Skin of body (tissue), 3 donors: ENCODE measurements at places on chromosomes 5 and 9. TPM values are rescaled to one million over a fixed set of nuclear protein-coding genes. Genes with fewer than 3 reads are reported as not detected.

The NUTM2G gene
- total RNA-seq: not detected

The SOWAHA gene
- total RNA-seq: 0.10 TPM

The DNAI1 gene
- 0.20 TPM for total RNA-seq

The EIF4EBP3 gene
- total RNA-seq: 1.3 TPM

The HRCT1 gene
- not detected for total RNA-seq

The C5orf34 gene
- total RNA-seq: 5.1 TPM

The ARSK gene
- 7.2 TPM for total RNA-seq

The FCN2 gene
- 0.39 TPM for total RNA-seq

The CCIN gene
- 0.89 TPM for total RNA-seq

The RAI14 gene
- 44.7 TPM for total RNA-seq

The HCN1 gene
- total RNA-seq: 0.59 TPM

The JAKMIP2 gene
- 0.49 TPM for total RNA-seq

The IFNA17 gene
- not detected for total RNA-seq

The ADAMTSL2 gene
- 1.5 TPM for total RNA-seq

DNA sequence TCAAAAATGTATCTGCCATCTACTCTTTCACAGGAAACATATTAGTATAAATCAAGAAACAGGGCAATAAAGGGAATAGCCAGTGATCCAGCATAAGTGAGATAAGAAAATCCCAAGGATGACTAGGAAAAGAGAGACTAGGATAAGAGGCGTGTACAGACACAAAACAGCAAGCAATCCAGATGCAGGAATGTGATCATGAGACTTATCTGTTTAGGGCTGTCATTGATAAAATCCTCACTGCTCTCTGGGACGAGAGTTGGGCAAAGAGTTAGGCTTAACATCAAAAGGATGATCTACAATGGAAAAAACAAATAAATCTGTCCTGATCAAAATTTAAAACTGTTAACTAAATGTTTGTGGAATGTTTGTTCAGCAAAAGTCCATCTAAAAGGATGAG is 1156.8 kb upstream of the C9orf72 start:
- no peak for DNase-seq

DNA sequence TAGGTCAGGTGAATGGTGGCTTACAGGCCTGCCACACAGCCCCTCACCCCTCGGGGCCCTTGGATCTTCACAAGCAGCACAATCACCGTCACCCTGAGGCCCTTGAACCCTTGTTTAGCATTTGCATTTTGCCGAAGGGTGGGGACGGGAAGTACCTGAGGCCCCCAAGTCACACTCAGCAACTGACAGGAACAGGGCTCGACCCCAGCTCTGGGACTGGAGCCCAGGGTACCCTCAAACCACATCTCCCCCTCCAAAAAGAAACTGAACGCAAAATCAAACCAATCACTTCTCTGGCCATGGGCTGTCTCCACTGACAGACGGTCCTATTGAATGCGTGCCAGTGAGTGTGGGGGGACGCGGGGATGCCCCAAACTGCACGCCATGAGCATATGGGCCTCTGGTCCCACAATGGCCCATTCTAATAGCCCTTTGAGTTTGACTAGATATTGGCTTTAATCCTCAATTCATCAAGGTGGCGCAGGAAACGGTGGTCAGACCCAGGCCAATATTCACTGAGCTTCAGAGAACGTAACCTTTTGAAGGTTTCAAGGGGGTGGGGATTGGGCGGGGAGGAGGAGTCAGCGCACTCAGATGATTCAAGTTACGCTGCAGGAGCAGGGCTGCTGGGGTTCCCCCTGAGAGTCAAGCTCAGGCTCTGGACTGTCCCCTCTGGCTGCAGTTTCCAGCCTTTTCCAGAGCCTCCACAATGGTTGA is 176.0 kb downstream of the DAB2IP start:
- DNase-seq: no peak

DNA sequence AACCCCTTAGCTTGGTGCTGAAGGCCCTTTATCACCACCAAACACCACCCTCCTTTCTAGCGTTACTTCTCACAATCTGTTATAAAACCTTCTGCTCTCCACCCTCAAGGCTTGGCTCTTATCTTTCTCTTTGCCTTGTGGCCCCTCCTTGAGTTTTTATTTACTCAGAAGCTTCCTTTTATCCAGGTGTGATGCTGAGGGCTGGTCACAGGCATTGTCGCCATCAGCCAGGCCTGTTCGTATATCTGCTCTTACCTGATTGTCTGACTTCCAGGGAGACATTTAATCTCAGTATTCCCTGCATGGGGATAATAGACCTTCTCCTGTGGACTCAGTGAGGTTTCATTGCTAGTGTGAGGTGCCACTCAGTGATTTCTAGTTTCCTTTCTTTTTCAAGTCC is 34.2 kb downstream of the MEGF10 start:
- no peak for DNase-seq

- no peak for DNase-seq
Measured at GRCh38 chr9:81370650-81371049, 318.7 kb downstream of the TLE1 start.

GRCh38 chr5:143001764-143002351 is 231.7 kb downstream of the ARHGAP26 start:
- no peak for DNase-seq

DNA sequence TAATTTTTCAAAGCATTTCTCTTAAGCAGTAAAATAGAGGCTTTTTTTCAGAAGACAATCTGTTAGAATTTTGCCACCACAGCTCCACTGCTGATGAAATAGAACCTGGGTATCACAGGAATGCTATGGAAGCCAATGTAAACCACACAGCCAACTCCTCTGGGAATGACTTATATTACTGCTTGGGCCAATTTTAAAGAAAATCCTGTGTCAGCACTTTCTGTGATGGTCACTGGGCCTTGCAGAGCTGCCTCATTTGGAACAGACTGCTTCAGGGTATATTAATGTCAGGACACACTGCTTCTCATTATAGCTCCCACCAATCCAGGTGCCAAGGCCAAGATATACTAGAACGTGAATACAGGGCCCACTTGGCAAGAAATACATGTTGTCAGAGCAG is 144.1 kb upstream of the ACTBL2 start:
- no peak for DNase-seq

- DNase-seq: no peak
Measured at GRCh38 chr5:135705141-135705631, 126.4 kb upstream of the CXCL14 start.

GRCh38 chr5:10564838-10565784 is 1.2 kb downstream of the ANKRD33B start:
- DNase-seq: no peak

DNA sequence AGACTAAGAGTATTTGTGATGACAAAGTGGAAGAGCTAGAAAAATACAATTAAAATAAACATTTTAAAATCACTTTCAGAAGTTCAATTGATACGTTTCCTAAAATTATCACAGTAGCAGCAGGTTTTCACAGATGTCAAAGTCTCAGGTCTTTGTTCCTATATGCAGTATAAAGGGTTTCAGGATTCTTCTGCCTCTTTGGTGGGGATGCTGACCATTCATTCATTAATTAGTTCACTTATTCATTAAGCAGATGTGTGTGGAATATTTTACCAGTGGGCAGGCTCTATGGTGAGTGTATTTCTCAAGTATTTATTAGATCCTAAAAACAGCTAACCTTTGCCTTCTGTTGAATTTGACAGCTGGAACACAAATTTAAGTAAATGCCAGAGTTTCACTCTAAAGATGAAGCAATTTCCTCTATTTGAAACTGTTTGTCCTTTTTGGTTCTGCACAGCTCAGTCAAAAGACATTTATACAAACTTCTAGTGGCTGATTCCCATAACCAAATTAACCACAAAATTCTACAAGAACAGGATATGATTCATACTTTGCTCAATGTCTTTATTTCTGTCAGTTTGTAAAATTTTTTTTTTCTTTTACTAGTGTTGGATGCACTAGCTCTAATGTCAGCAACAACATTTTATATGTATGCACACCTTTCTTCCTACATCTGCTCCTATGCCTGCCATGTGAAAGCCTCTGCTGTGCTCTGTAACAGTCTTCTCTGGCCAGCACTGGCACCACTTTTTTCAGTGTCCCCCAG is 75.9 kb upstream of the PRR16 start:
- DNase-seq: no peak

DNA sequence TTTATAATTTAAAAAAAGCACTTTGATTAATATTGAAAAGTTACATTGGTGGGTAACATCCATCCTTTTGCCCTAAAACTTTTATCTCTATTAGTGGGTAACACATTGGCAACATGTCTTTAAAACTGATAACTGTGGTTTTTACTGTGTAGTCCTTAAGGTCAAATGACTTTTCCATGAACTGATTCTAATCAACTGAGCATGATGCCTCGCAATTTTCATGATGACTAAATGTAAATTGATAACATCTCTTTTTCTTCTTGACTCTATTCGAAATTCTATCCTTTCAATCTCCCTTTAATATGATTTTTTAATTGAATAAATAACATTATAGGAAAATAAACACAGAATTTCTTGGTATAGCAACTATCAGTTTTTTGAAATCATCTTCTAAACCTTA is 6.3 kb upstream of the IL5 start:
- no peak for DNase-seq

DNA sequence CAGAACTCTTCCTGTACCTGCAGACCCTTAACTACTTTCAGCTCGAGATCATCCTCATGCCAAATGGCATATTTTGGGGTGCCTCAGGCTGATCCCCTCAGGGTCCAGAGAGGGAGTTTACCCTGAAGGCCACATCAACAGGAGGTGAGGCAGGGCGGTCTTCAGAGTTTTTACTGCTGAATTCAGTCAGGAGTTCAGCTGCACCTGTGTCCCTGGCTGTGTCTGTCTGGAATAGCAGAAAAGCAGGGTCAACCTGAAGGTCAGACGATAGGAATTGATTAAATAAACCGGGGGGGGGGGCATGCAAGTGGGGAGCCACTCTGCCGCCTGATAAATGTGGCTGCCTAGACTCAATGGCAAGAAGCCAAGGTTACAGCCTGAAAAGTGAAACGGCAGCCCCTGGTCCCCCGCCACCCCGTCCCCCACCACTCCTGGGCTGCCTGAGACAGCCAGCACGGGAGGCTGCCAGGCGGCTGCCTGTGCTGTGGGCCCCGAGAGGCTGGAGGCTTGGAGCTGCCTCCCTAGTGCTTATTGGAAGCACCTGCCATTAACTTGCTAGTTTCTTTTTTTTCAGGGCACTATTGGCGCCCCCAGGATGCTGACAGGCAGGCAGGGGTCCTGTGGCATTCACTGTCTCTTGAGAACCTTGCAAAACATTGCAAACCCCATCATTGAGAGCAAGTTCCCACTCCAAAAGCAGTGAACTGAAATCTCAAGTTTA is 182.7 kb upstream of the PPP1R26 start:
- DNase-seq: no peak

DNA sequence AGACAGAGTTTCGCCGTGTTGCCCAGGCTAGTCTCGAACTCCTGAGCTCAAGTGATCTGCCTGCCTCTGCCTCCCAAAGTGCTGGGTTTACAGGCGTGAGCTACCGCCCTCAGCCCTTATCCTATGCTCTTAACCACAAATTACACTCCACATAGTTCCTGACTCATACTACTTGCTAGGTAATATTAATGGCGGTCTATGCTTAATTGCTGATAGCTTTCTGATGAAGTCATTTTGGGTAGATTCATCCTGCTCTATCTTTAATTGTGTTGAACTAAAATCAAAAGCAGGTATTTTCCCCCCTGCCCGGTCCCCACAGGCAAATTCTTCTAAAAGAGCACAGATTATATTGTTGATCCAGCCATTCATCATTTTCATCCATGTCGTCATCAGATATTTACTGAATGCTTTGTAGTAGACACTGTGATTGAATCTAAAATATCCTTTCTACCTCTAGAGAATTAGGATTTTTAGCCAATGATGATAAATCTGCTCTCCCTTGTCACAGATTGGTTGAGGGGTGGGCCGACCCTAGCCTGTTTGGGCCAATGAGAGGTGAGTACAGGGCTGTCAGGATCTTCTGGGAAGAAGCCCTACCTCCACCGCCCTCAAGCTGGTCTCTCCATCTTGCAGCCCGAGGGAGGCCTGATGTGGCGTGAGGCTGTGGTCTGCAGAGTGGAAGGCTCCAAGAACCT is 144.8 kb downstream of the NR3C1 start:
- DNase-seq: no peak

DNA sequence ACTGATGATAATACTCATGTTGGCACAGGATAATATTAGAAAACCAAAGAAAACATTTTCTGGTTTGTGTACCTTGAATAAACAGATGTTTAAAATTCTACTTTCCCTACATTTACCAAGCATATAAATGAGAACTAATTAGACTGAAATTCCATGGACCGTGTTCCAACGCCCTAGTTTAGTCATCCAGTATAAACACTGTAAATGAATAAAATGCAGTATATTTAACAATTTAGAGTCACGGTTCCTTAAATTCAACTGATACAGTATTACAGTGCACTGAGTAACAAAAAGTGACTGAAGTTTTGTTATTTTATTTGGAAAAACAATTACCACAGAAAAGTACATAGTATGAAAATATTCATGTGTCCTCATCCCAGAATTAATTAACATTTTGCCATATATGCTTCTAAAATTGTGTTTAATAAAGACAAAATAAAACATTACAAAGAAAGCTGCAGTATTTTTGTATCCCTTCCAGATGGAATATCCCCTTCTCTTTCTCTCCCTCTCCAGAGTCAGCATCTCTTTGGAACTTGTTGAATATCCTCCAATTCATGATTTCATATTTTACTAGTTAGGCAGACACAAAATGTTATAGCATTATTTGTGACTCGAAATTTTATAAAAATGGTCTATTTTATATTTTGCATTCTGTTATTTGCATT is 112.5 kb downstream of the HMHB1 start:
- DNase-seq: no peak

DNA sequence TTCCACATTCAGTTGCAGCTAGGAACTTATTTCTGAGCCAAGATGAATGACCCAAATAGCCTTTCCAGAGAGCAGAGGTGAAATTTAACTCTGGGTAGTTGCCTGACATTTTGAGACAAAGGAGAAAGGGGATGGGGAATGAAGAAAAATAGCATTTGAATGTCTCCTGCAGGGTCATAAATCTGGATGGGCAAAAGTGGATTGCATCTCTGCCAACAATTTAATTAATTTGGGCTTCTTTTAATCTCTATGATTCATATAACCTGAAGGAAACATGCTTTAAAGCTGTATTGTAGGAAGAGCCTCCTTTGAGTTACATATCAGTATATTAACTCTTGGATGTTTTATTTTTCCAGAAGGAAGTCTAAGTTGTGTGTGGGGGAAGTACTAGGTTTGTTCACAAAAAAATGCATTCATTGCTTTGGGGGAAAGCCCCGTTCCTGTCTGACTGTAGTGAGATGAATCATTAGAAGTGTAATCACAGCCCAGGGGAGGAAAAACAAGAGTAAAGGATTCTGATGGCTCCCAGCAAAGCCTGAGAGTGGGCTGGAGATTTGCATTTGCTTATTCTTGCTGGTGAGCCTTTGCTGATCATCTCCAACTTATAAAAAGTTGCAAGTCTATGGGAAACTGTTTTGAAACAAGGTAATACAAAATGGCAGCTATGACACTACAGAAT is 133.0 kb upstream of the IQGAP2 start:
- DNase-seq: no peak

GRCh38 chr9:124488641-124489210 is 18.5 kb downstream of the NR5A1 start:
- DNase-seq: no peak

DNA sequence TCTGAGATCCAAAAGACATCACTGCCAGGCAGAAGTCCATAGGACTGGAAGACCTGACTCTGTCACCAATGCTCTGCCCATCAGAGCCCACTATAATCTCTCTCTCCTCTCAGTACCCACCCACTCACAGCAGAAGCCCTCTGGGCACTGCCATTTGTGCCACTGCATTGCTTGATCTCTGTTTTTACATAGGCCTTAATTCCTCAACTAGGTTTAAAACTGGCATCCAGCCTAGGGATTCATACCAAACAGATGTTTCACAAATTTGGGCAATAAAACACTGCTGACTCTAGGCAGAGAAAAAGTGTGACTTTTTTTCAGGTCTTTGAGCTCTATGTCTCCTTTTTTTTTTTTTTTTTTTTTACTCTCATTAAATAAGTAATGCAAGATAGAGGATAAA is 91.1 kb upstream of the RANBP3L start:
- no peak for DNase-seq
